M059J (cell line): ENCODE measurements at places on chromosomes 4 and X. TPM values are rescaled to one million over a fixed set of nuclear protein-coding genes. Genes with fewer than 3 reads are reported as not detected.

DNA sequence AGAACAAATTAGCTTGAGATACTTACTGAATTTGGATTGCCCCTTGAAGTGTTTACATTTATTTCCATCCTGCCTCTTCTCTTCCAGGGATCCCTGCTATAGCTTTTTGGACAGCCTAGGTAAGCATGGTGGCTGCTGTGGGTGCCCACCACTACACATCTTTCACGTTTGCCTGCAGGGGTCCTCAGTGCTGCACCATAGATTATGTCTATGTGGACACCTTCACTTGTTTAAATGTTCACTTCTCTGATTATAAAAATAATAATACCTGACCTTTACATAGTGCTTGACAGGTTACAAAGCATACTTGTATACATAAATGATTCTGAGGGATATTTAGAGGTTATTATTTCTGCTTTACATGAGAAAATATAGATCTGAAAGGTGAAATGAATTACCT, 67.9 kb upstream of the SLC4A4 start:
- DNase-seq, result peak; percentile 46

DNA sequence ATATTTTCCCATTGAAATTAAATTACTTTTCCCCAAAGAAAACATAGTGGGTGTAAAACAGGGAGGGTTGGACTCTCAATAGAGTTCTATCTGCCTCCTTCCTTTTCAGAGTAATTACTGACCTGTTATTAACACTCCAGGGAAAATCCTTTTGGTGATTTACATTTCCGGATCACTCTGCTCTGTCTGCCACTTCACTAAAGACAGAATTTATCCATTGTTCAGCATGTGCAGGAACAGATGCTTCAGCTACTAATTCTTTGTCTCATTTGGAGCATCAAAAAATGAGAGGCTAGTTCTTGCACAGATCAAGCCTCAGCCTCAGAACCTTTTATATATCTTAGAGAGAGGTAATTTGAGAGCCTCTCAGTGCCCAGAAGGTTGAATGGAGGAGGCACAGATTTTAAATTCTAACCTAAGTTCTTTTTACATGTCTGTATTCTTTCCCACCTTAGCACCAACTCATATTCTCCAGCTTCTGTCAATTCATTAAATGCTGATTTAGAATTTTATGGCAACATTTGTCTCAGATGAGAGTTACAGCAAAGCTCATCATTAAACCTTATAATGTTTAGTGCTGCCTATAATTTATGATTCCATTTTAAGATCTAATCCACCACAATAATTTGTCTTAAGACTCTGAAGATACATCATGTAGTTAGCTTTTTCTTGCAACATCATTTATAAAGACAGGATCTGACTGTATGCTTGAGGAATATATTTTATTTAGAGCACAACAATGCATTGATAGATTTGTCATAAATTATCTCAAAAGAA, 1494.4 kb downstream of the STIM2 start:
- no peak for DNase-seq

DNA sequence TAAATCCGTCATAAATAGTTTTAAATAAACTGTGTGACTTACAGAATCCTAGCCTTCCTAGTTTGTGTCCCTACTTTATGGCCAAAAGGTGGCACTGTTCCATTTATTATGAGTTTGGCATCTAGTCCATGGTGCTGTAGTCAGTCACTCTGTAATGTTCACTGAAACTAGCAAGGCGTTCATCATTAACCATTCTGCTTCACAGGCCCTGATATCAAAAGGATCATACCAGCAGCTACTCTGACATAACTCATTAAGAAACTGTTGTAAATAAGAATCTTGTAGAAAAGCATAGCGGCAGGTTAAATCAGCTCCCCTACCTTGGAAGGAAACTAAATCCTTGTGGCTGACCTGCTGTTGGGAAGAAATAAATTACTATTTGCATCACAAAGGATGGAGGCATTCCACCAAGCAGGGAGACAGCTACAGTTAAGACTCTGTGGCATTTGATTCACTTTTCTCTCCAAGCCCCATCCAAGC, 919.6 kb upstream of the DIAPH2 start:
- peak; percentile 5 for DNase-seq

DNA sequence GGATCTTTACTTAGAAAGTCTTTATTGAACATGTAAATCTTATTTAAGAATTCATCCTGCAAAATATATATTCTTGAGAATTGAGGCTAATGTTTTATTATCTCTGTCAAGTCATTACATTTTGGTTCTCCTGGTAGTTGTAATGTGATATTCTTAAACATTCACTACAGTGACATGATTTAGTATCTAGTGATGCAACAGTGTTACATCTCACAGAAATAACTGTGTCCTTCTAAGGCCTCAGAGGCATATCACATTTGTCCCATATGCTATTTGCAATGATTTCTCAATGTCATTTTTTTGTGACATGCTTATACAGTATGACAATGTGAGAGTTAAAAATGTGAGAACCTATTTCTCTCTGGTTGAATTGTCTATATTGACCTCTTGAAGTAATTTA, 34.1 kb downstream of the PRRG1 start:
- peak; percentile 2 for DNase-seq

DNA sequence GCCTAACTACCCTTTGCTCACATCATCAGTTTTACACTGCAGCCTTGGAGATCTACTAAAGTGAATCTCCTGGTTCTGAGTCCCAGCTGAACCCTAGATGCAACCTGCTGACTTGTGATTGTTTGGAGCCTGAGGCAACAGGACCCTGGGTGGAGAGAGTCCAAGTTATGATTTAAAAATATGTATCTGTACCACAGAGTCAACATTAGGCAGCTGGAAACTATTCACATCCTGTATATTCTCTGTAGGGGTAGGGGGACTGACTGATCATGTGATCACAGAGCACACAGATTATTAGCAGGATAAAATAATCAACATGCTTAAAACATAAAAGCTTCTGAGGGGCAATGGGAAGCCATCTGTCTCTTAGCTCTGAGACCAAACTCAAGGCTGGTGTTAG, 52.1 kb downstream of the CT47B1 start:
- DNase-seq, result no peak

GRCh38 chr4:84401701-84402306, 97.3 kb downstream of the NKX6-1 start:
- DNase-seq, result peak; percentile 2

DNA sequence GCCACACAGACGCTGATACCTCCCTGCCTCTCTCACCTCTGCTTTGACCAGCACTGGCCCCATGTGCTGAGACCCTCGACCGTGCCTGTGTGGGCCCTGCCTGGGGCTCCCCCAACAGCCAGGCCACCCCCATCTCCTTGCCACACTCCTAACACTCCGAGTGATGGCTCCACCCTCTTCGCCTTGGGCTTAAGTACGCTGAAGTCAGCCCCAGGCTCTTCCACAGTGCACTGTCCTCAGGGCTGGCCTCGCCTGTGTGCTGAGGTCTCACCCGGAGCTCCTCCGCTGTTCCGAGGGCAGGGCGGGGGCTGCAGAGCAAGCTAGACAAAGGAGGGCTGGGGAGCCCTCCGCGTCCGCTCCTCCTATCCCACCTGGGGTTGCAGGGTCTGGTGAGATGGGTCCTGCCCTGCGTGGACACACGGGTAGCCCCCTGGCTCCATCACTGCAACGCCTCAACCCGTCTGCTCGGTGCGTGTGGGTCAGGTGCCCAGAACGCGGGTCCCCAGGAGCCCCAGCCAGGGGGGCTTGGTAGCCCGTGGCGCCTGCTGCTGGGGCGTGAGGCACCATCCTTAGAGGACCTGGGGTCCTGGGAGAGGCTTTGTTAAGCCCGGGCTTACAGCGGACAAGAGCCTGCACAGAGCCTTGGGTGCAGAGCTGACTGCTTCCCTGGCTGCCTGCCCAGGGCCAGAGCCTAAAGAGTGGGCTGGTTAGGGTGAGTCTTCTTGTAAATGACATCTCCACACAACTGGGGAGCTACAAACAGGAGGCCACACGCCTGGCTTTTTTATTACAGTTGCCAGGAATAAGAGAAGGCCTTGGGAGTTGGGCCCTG, 42.6 kb upstream of the NKX1-1 start:
- DNase-seq, result no peak

- no peak for DNase-seq
Observed at GRCh38 chr4:153780221-153780620, 8.7 kb downstream of the SFRP2 start.

DNA sequence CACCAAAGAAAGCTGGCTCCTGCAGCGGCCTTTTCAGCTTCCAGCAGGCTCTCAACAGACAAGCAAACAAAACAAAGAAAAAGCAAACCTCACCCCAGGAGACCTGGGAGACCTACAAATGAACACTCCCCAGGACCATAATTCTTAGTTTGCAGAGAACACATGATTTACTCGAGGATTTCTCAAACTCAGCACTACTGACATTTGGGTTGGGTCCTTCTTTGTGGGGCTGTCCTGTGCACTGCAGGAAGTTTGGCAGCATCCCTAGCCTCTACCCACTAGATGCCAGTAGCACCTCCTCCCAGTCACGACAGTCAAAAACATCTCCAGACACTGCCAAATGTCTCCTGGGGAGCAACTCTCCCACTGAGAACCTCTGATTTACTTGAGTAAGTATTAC, 21.9 kb downstream of the APOO start:
- peak; percentile 34 for DNase-seq

DNA sequence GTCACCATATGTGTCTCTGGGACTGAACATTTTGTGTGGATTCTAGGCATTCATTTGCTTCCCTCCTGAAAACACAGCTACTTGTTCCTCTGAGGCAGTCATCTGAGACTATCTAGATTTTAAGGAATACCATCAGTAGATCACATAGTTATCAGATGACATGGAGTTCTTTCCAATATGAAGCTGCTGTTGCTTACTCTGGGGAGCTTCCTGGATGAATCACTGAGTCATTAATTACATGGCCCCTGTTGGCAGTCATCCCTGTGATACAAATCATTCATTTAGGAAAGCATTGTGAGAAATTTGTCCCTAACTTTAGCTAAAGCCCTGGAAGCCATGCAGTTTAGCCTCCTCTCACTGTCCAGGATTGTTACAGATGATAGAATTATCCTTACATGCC, 98.2 kb upstream of the ARSJ start:
- peak; percentile 92 for DNase-seq

- DNase-seq, result no peak
Observed at GRCh38 chrX:45186643-45187026, 14.0 kb downstream of the DIPK2B start.

DNA sequence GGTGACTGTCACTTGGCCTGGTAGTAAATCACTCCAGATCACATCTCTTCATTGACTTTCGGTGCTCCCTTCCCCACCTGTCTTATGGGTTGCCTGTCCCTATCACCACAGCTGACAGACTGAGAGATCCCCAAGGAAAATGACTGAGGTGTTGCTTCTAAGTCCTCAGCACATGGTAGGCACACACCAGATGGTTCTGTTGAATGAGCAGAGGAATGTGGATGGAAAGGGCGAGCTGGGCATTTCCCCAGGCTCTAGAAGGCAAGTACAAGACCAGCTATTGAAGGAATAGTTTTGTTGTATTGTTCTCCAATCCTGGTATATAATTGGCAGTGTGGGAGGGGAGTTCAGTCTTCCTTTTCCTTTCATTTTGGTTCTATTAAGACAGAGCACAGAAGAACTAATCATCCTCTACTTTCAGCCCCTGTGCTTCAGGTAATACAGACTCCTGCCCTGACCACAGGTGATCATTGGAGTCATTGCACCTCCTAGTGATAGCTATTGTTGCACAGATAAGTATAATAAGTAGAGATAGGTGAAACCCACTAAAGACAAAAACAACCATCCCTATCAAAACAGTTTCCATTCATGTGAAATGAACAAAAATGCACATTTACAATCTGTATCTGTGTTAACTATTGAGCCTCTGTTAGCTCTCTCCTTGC, 158.6 kb downstream of the TRAM1L1 start:
- no peak for DNase-seq

DNA sequence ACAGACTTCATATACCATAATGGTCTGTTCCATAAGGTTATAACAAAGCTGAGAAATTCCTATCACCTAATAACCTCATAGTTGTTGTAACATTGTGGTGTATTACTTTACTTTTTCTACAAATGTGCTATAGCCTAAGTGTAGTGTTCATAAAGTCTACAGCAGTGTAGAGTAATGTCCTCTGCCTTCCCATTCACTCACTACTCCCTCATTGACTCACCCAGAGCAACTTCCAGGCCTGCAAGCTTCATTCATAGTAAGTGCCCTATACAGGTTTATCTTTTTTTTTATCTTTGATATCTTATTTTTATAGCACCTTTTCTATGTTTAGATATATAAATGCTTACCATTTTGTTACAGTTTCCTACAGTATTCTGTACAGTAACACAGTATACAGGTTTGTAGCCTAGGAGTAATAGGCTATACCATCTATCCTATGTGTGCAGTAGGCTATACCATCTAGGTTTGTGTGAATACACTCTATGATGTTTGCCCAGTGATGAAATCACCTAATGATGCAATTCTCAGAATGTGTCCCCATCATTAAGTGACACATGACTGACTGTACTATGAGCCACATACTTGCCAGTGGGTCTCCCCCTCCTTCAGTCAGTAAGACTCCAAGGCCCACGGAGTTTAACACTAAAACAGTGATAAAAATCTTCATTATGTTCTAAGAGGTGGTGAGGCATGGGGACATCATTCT, 299.9 kb downstream of the UNC5C start:
- peak; percentile 3 for DNase-seq

- no peak for DNase-seq
Observed at GRCh38 chr4:183909801-183910200, 4.7 kb downstream of the STOX2 start.

GRCh38 chrX:136176399-136176825, 29.1 kb downstream of the FHL1 start:
- peak; percentile 94 for DNase-seq

DNA sequence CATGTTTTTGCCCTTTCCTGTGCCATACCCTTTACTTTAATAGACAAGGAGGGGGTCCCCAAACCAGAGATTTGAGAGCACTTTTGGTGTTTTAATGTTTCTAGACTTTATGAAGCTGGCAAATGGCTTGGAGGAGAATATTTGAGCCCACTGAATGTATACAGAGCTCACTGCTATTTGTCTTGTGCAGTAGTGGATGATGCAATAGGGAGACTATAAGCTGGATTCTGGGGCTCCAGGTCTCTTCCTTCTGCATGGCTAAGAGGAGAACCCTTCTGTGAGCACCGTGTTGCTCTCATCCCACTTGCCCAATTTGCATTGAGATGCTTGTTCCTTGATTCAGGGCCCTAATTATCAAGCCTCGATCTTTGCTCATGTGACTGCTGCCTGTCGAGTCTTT, 8.9 kb upstream of the PUDP start:
- no peak for DNase-seq

Gene SERTM2
- 0.64 TPM in 1 of 2 replicates, not detected in the other for total RNA-seq

Gene CWH43
- not detected in 2 replicates for total RNA-seq

Gene ITM2A
- total RNA-seq, result not detected in 2 replicates

Gene RHOXF2
- total RNA-seq, result not detected in 2 replicates

Gene PNMA3
- not detected in 2 replicates for total RNA-seq

Gene ODAPH
- total RNA-seq, result 0.10 TPM in 1 of 2 replicates, not detected in the other

Gene GPR34
- not detected in 2 replicates for total RNA-seq

Gene ARHGEF38
- total RNA-seq, result 0.02 TPM in 1 of 2 replicates, not detected in the other

Gene CLCN5
- 3.0 and 3.3 TPM in 2 replicates for total RNA-seq

Gene MTHFD2L
- total RNA-seq, result 4.4 and 8.9 TPM in 2 replicates

Gene CD40LG
- not detected in 2 replicates for total RNA-seq

Gene CYLC1
- total RNA-seq, result not detected in 2 replicates

Gene EMCN
- total RNA-seq, result 0.05 TPM in 1 of 2 replicates, not detected in the other

Gene TCEAL6
- total RNA-seq, result not detected in 2 replicates

Gene SOD3
- total RNA-seq, result 14.6 and 22.7 TPM in 2 replicates
